ENCODE measurements at places on chromosomes 2 and 18. TPM values are rescaled to one million over a fixed set of nuclear protein-coding genes. Genes with fewer than 3 reads are reported as not detected.

TNFAIP6 gene
- 53.8 TPM for total RNA-seq

AP1S3 gene
- total RNA-seq = 3.3 TPM

DNAH7 gene
- total RNA-seq = 0.99 TPM

SERPINB10 gene
- total RNA-seq = not detected

ATG9A gene
- 47.2 TPM for total RNA-seq

SLC38A11 gene
- 0.50 TPM for total RNA-seq

ETAA1 gene
- 19.3 TPM for total RNA-seq

EHD3 gene
- total RNA-seq = 30.6 TPM

IL37 gene
- total RNA-seq = not detected

LIMS2 gene
- total RNA-seq = 0.51 TPM

HOXD9 gene
- not detected for total RNA-seq

RGPD4 gene
- total RNA-seq = not detected

MYCN gene
- not detected for total RNA-seq

NEURL3 gene
- not detected for total RNA-seq

COLEC11 gene
- 0.83 TPM for total RNA-seq

UGT1A7 gene
- total RNA-seq = not detected

DIPK1C gene
- total RNA-seq = not detected

CCDC150 gene
- 3.9 TPM for total RNA-seq

IL36RN gene
- total RNA-seq = not detected

MORN2 gene
- total RNA-seq = 19.3 TPM

UGT1A3 gene
- total RNA-seq = not detected

NCKAP5 gene
- 2.6 TPM for total RNA-seq

TDRD15 gene
- not detected for total RNA-seq

FAM110C gene
- 0.26 TPM for total RNA-seq

ABCB11 gene
- total RNA-seq = not detected

CABLES1 gene
- total RNA-seq = 15.7 TPM

UXS1 gene
- total RNA-seq = 18.5 TPM

TMEM178A gene
- 0.26 TPM for total RNA-seq

C2orf72 gene
- 0.33 TPM for total RNA-seq

FTCDNL1 gene
- 3.6 TPM for total RNA-seq

PCBP1 gene
- total RNA-seq = 30.6 TPM

KCNG3 gene
- under 0.01 TPM for total RNA-seq

TEX44 gene
- total RNA-seq = not detected

SERPINB3 gene
- total RNA-seq = not detected

DSG3 gene
- total RNA-seq = not detected
